EL (cell line): ENCODE measurements at places on chromosomes 4 and X.

GRCh38 chr4:1241936-1242505 is 6.9 kb downstream of the CTBP1 start:
- no peak for DNase-seq

GRCh38 chrX:123223859-123224258 is 39.8 kb downstream of the GRIA3 start:
- DNase-seq, result no peak

- peak; percentile 18 for DNase-seq
Measured at GRCh38 chr4:8200302-8200975, 1.3 kb downstream of the SH3TC1 start.

DNA sequence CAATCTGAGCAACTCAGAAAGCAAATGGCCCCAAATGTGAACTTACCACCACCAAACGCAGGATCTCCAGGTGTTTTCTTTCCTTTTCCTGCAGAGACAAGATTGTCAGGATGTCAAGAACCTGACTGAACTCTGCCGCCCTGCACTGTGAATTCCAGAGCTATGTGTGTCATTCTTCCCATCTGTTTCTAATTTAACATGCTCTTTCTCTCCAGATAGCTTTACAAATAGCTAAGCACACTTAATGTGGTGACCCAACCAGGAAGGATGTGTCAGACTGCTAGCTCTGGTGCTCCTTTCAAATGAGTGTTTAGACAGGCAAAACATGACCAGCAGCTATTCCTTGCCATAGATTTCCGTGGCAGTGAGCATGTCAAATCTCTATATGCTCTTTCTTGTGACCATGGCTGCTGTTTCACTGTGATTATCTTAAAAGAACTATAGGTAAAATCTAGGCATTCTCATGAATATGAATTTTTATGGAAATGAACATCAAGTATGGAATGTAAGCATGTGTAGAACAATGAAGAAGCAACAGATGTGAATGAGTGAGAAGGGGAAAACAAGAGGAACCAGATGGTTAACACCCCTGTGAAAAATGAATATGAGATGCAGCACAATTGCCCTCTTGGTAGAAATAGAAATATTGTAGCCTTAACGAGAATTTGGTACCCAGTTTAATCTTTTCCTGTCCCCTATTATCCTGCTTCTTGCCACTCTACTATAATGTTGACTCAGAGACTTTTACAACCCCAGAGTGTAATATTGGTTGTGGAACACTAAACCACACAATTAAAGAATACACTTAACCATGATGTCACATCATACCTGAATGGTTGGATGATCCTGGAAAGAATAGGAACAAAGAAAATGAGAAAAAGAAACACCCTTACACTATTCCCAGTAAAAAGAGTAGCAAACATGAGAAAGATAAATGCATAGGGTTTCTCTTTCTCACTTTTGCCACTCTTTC is 247.8 kb upstream of the DKK2 start:
- peak; percentile 94 for DNase-seq

DNA sequence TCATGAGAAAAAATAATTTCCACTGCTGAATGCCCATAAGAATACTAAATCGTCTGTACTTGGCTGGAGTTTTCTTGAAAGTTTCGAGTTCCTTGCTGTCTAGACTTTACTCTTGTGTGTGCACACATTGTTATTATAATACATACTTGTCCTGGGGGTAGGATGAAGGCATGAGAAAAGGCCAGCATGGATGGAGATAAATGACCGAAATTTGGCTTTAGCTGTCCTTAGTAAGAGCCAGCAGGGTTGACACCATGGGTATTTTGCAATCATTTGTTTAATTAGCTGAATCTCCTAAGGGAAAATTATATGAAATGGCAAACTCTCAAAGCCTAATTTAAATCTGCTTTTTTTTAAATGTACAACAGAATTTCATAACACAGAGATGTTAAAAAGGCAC is 641.6 kb downstream of the ADGRL3 start:
- no peak for DNase-seq

GRCh38 chrX:35276115-35276514 is 333.5 kb downstream of the FAM47B start:
- no peak for DNase-seq

- DNase-seq, result no peak
Measured at GRCh38 chr4:189204616-189205015, 736.1 kb upstream of the FRG1 start.

DNA sequence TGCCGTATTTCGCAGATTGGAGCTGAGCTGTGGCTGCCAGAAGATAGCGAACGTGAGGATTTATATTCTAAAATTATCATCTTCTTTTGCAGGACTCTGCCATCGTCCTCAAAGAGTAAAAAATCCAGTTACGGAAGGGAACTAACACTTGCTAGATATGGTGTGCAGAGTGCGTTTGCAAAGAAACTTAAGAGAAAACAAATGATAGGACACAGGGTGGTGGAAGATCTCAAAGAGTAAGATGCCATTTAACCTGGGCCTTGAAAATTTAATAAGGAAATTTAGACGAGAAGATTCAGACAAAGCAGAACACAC is 566 bp downstream of the LARP7 start:
- DNase-seq, result no peak

- DNase-seq, result peak; percentile 77
Measured at GRCh38 chr4:1939664-1940509, 68.7 kb downstream of the NSD2 start.

DNA sequence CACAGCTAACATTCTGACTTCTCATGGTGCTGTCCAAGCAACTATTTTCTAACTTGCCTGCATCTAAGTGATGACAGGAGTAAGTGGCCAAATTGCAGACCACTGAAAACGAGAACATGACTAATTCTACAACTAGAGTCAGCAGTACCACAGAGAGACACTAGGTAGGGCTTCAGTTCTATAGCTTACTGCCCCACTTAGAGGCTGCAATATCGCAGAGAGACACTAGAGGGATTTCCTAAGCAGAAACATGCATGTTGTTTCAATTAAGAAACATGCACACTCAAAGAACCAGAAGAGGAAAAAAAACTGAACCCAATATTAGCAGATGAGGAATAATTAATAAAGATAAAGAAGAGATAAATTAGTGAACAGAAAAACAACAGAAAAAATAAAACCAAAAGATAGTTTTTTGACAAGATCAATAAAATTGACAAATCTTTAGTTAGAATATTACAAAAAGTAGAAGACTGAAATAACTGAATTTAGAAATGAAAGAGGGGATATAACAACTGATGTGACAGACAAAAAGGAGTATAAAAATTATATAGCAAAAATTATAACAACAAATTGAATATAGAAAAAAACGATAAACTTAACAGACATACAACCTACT is 100.8 kb downstream of the SPIN4 start:
- peak; percentile 72 for DNase-seq

GRCh38 chr4:95877636-95878035 is 37.7 kb downstream of the PDHA2 start:
- DNase-seq, result no peak

- no peak for DNase-seq
Measured at GRCh38 chrX:11481035-11481434, 184.7 kb downstream of the ARHGAP6 start.

DNA sequence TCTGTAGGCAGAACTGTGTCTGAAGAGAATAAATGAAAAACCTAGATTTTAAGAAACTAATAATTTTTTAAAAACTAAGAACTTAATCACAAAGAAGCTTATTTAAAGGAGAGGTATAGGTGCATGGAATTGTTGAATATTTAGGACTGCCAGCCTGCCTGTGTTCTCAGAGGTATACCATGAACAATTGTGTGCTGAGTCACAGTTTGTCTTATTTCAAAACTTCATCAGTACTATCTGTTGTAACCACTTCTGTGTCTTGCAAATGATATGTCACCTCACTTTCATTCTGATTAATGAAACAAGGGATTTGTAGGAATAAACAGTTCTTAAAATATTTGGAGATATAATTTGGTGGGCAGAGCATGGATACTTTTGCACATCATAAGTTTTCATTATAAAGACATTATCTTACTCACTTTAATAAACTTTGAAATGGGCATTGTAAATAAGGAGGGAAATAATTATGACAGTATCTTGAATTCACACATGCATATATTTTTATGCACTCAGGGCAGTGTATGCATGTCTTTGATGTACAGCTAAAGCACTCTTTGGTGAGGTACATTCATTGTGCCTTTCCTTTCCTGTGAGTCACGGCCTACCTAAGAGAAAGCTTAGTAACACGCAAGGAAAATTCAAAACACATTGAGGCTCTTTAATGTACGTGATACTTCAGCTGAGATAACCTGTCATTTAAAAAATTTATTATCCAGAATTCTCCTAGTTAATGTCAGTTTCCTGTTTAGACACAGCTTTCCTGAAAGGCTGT is 31.7 kb downstream of the STOX2 start:
- DNase-seq, result no peak

- DNase-seq, result no peak
Measured at GRCh38 chr4:150306719-150307118, 228.5 kb downstream of the DCLK2 start.

DNA sequence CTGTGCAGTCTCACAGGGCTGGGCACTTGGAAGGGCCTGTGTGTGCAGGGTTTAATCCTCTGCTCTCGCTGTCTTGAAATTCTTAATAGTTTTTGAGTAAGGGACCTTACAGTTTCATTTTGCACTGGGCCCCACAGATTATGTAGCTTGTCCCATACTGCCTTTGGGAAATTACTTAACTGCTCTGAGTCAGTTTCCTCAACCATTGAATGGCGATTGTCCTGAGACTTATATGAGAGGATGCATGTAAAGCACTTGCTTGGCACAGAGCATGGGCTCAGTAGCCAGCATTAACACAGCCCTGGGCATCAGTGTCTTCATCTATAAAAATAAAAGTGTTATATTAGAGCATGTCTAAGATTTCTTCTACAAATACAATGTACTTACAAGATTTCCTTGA is 55.8 kb downstream of the CLCN5 start:
- no peak for DNase-seq

DNA sequence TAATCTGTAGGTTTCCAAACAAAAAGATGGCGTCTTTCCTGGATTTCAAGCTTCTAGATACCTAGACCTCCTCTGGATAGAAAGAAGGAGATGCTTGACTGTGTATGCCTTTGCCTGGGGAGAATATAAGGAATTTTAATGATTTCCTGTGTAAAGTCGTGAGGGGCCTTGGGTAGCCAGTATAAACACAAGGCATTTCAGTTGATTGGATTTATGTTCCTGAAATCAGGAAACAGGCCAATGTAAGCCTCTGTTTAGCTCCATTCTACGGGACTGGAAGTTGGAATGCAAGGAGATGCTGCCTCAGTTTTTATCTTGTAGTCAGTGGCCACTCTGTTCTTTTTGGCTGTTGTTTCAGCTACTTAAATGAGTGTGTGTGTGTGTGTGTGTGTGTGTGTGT is 137.2 kb downstream of the GUCY2F start:
- peak; percentile 8 for DNase-seq

GRCh38 chr4:121510341-121510874 is 129.6 kb upstream of the QRFPR start:
- no peak for DNase-seq

DNA sequence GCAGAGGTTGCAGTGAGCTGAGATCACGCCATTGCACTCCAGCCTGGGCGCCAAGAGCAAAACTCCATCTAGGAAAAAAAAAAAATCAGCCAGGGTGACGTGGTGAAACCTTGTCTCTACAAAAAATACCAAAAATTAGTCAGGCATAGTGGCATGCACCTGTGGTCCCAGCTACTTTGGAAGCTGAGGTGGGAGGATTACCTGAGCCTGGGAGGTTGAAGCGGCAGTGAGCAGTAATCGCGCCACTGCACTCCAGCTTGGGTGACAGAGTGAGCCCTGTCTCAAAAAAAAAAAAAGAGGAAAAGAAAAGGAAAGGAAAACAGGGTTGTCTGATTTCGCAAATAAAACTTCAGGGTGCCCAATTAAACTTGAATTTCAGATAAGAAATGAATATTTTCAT is 106.1 kb downstream of the RBM47 start:
- DNase-seq, result no peak

DNA sequence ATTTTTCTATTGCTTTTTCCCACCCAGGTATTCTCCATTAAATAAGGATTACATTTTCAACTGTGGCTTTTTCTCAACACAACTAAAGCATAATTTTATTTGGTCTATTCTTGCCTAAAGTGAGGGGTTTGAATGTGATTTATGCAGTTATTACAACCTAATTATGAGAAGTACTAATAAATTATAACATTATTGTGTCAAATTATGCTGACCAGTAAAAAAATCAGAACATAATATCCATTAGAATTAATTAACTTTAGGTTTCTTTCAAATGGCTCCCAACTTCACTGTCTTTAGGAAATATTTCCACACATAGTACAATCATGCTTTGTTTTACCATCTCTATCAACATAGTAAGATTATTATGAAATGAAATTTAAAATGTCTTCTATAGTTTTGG is 1293.9 kb downstream of the FSTL5 start:
- DNase-seq, result no peak

DNA sequence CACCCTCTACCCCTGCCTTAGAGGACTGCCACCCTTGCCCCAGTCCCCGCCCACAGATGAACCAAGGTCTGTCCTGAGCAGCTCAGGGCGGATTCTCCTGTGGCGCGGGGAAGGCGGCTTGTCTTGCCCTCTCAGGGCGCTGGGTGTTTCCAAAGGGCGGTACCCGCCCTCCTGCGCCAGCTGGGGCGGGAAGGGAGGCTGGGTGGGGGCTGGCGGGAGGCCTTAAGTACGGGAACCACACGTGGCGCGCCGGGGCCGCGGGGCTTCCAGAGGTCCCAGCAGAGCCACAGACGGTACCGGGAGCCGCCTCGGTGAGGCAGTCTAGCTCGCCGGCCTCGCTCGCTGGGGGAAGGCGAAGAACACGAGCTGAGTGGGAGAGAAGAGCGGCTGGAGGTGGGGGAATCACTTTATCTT is 361.1 kb downstream of the MID1IP1 start:
- DNase-seq, result no peak

- peak; percentile 35 for DNase-seq
Measured at GRCh38 chr4:73187325-73187724, 71.3 kb downstream of the ANKRD17 start.

DNA sequence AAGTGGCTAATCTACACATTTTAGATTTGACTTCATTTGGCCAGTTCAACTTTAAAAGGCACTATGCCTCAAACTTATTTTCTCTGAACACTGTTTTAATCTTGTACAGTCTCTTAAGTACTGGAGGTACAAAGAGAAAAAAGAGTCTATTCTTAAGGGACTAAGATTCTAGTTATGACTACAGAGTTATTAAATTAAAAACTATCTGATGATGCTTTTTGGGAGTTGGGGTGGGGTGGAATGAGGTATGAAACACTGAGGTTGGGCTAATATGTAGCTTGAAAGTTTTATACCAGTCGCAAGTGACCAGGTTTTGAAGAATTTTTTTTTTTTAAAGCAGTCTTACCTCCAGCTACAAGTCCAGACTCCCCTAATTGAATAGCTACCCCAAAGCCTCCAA is 17.7 kb upstream of the GPR34 start:
- no peak for DNase-seq

- peak; percentile 85 for DNase-seq
Measured at GRCh38 chr4:71338846-71339593, at the start of gene SLC4A4. SLC4A4 (plus strand) TSS chr4:71339020.

- no peak for DNase-seq
Measured at GRCh38 chrX:124348885-124349453, 2.6 kb downstream of the SH2D1A start.

GRCh38 chrX:150225266-150225665 is 137.9 kb upstream of the MAMLD1 start:
- DNase-seq, result no peak
